ENCODE measurements at places on chromosomes 5 and 9.
A peak's percentile ranks its signal among the peaks of the same experiment; 100 is the strongest.

GRCh38 chr9:2655411-2655901, 33.9 kb downstream of the VLDLR start:
- no peak for DNase-seq

DNA sequence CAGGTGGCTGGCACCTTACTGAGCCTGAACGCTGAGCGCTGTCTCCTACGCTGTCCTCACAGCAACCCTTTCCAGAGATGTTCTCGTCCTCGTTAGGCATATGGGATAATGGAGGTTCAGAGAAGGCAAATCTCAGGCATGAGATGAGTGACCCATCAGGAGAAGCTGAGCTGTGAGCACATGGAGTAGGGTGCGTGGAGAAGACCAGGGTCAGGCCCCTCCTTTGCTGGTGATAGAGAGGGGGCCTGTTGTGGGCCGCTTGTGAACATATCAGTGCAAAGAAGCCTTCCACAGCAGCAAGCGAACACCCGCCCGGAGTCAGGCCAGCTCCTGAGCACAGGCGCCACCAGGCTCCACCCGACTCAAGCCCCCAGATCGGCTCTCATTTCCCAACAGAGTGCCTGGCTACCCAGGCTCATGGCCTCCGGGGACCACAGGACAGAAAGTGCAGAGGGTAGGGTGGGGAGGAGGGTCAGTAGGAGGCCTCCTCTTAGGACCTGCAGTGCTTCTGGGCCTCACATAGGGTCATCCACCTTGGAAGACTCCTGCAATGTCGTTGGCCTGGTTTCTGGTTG, 15.0 kb upstream of the TIFAB start:
- no peak for DNase-seq

DNA sequence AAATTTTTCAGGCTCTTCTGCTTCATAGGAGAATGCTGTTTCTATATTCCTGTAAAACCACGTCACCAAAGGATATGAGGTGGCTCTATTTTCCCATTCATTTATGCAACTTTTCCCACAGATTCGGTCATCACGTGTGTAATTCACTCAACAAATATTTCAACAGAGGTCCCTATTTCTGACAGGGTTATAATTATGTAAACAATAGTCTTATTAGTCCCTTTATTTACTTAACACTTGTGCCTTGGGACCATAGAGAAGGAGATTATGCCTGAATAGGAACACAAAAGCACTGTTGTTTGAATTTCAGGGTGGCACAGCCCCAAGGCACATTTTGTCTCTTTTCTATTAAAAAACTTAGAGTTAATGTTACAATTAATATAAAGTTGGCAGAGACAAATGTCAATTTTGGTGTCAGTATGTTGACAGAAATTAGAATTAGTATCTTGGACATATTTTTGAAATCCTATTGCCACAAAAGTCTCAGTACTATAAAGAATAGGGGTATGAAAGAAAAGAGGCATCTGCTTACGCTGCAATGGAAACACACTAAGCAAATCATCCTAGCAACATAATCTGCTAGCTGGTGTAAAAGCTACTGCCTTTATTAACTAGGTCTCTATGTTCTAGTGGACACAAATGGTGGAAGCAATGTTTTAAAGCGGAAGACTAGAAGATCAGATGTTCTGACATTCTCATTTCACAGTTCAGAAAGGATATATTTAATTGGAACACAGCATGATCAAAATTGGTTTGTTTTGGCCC, 229.1 kb upstream of the TBCA start:
- DNase-seq, result no peak

DNA sequence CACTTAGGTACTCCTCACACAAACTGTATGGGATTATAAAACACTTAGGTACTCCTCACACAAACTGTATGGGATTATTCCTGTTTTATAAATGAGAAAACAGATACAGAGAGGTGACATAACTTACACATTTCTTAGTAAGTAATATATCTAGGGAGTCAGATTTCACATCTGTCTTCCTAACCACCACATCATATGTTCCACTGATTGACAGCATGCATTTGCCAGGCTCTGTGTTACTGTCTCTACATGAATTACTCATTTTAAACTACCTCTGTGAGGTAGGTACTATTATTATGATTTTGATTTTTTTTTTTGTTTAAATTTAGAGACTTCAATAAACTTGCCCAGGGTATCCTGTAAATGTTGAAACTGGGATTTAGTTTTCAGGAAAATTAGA, 232.7 kb downstream of the CCDC171 start:
- DNase-seq, result no peak

DNA sequence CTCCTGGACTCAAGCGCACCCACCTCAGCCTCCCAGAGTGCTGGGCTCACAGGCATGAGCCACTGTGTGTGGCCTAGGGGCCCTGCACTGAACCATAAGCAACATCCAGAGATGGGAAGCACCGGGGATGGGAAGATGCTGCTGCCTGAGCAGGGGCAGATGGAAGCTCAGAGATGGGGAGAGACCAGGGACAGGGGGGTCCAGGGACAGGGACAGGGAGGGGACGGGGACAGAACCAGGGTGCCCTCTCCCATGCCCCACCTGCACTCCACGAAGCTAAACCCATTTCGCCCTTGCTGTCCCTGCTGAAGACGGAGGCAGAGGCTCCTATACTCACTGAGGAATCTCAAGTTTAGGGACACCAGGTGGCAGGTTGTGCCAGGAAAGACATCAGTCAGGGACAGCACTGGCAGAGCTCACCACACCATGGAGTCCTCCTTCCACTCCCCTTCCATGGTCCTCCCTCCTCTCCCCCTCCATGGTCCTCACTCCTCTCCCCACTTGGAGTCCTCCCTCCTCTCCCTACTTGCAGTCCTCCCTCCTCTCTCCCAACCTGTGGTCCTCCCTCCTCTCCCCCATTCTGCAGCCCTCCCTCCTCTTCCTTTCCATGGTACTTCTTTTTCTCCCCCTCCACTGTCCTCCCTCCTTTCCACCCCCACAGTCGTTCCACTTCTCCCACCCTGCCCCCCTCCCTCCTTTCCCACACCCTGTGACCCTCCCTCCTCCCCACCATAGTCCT, 45.5 kb upstream of the LRRC14B start:
- DNase-seq, result no peak

- DNase-seq, result peak; percentile 78
Measured at GRCh38 chr5:78647838-78648358, 674 bp downstream of the LHFPL2 start.

DNA sequence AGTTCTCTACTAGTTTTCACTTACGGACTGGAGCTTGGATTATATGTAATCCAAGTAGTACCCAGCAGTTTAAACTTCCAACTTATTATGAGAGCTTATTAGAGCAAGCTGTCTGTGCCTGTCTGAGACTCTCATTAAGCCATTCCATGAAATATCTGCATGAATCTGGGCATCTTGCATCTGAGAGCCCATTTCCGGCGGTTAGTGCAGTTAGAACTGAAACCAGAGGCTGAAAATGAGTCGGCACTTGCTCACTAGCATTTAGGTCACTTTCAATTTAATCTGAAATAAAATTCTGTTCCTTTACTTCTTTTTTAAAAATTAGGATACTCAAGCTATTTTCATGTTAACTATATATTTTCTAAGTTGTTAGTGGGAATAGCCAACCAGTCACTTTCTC, 102.2 kb downstream of the MEGF10 start:
- no peak for DNase-seq

GRCh38 chr9:35051069-35051967, 21.1 kb downstream of the VCP start:
- peak; percentile 53 for DNase-seq

DNA sequence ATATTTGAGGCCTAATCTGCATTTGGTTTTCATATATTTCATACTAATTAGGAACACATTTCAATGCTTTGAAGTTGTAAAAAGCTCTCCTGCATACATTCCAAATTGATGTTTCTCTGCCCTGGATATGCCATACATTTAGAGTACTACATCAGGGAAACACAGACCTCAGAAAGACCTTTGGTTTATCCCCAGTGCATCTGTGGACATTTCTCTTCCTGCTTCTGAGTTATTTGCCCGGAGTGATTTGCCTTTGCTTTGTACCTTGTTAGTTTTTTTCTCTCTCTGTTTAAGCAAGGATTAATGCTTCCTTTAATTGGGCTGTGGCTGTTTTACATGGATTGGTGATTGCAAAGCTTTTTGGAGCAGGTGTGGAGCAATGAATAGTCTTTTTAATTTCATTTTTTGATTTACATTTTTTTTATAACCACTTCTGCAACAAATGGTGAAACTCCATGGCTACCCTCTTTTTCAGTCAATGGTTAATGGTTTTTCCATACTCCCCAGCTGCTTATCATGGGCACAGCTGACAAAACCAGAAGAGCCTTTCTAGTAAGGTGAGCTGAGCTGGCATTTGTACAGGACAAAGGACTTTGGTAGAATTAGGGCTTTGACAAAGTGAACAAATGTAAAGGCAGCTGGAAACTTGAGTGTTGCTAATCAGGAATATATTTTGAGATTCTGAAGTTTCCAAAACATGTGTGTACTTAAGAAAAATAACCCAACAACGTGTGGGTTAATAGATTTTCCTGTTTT, 54.2 kb downstream of the ZSWIM6 start:
- no peak for DNase-seq
